Type B pancreatic cell (in vitro differentiated cells): ENCODE measurements at places on chromosomes 6 and 20.

GRCh38 chr6:129709196-129709768 lies 695 bp downstream of the ARHGAP18 start:
- no peak for DNase-seq

DNA sequence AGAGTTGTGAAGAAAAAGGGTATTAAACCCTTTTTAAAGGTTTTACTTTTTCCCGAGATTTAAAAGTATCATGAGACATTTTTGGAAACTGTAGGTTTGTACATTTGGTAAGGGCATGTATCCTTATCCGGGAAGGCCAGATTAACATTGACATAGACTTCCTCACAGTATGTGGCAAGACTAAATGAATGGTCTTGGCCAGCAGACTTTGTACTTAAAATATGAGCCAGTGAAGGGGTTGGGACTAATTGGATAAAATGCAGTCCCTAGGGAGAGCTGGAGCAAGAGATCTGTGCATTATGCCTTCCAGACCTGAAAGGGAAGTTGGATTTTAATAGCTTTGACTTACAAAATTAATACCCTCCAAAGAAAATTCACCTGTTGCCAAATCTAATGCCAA lies 60.4 kb upstream of the CCN2 start:
- no peak for DNase-seq

GRCh38 chr6:6964675-6965074 lies 143.1 kb upstream of the RREB1 start:
- no peak for DNase-seq

DNA sequence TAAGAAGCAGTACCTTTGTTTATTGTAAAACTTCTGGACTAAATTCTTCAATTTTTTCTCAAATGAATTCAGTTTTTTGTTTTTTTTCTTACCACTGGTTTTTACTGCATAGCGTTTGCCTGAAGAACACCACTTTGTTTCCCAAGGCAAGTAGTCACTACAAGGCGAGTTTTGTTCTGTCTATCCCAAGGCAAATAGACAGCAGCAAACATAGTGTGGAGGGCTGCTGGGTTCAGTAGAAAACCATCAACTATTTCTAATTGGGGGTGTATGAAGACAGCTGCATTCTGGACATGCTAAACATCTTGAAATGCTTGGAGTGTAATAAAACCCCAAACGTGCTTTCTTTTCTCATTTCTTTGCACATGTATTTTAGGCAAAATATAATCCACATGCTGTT lies 197.4 kb downstream of the ESR1 start:
- no peak for DNase-seq

DNA sequence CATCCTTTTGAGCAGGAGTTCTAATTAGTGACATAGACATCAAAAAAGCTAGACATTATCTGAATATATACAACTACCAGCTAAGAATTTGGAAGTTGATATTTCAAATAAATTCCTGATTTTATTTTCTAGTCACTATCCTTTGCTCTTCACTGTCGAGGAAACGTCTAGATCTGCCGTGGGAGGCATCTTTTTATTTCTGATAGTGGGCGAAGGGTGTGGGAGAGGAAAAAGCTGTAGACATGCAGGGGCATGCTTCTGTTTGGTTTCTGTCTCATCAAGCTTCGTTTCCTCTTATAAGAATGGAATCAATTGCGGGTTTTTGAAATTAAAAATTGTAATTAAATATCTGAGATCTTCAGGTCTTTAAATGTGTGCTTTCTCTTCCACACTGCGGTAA lies 16.2 kb upstream of the C6orf118 start:
- DNase-seq, result no peak

DNA sequence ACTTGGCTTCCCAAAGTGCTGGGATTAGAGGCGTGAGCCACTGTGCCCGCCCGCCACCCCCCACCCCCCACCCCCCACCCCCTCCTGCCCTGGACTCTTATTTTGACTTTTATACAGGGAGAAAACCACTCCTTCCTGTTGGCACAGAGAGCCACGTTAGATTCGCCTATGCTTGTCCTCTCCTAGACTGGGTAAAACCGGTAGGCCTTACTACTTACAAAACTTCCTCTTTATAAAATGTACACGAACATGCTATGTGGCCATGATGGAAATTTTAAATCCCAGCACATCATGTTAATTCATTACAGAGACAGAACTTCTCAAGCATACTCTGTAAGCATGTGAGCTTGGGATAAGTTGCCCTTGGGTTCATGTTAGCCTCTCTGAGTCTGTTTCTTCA lies 124.2 kb downstream of the SLC24A3 start:
- DNase-seq, result no peak

- no peak for DNase-seq
Observed at GRCh38 chr6:29490552-29490951, 2.8 kb upstream of the MAS1L start.

- no peak for DNase-seq
Observed at GRCh38 chr6:125906158-125906998, 50.2 kb upstream of the HINT3 start.

GRCh38 chr6:33118525-33119123 lies 42.8 kb downstream of the HLA-DPB1 start:
- no peak for DNase-seq

DNA sequence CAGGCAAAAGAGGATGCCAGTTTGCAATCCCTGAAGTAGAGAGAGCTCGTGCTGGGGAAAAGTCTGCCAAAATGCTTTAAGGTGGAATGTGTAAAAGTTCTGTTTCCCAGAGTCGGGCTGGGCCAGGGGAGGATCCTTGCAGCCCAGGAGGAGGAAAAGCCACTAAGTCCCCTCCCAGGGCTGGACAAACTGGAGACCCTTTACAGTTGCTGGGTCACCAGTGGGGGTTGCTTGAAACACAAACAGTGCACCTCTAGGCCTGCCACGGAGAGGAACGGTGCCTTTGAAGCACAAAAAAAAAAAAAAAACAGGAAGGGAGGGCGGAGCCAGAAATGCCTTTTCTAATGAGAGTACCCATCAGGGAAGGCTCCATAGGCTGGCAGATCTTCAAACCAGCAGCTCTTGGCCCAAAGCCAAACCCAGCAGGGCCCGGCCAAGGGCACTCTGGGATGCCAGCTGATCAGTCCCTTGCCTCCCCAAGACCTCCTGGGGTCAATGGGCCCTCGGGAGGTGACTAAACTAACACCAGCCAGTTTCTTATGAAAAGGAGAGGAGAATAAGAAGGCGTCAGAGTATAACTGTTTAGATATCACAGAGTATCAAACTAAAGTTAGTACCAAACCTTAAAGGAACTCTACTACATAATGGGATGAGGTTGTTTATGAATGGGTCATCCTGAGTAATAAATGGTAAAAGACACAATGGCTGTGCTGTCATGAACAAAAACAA lies 23.7 kb downstream of the HLA-A start:
- DNase-seq, result no peak

GRCh38 chr6:27757307-27757706 lies 154.9 kb downstream of the OR2B2 start:
- no peak for DNase-seq

DNA sequence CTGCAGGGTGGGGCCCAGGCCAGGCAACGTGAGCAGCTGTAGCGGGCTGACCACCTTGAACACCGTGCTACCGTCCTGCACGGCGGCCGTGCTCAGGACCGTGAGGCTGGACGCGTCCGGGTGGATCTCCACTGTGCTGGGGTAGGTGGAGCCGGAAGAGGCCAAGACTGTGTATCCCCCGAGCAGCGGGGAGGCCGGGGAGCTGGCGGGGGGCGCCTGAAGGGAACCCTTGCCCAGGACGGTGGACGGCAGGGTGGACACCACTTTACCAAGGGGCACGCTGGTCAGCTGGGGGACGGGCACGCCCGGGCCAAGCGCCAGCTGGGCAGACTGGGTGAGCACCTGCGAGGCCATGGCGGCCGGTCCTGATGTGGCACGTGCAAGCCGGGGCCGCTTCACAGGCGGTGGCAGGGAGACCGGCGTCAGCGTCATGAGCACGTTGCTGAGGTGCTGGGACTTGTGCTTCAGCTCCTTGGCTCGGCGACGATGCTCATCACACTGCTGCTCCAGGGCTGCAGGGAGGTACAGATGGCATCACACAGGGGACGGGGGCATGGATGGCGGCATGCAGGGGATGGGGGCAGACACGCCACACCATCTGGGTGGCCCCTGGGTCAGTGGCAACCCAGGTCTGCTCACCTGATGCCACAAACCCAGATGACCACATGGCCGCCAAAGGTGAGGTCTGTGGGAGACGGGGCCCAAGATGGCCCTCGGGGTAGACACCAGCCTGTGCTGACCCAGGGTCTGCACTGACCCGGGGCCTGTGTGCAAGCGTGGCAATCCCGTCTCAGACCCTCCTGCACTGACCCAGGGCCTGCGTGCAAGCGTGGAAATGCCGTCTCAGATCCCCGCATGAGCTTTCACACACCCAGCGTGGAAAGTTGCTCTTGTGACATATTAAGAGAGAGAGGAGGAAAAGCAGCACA lies 16.4 kb upstream of the HELZ2 start:
- no peak for DNase-seq

GRCh38 chr6:43687437-43688347 lies at the start of gene MRPS18A:
MRPS18A (minus strand) TSS chr6:43687791; CDS start chr6:43687779, 12 bp downstream.
- peak; percentile 82 for DNase-seq

DNA sequence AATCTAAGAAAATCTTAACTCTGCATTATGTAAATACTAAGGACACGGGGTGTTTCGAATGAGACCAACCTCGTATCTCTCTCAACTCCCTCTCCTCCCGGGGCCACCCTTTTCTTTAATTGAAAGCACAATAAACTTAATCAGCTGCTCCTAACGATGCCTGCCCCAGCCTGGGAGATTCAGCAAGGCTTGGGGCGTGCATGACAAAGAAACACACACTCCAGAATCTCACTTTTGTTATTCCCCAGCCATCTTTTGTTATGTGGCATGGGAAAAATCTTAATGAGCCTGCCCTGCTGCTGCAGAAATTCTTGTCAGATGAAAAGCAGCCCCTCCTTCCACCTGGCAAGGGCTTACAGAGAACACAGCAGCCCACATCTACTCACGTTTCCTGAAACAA lies 117.4 kb downstream of the TTLL2 start:
- DNase-seq, result no peak

DNA sequence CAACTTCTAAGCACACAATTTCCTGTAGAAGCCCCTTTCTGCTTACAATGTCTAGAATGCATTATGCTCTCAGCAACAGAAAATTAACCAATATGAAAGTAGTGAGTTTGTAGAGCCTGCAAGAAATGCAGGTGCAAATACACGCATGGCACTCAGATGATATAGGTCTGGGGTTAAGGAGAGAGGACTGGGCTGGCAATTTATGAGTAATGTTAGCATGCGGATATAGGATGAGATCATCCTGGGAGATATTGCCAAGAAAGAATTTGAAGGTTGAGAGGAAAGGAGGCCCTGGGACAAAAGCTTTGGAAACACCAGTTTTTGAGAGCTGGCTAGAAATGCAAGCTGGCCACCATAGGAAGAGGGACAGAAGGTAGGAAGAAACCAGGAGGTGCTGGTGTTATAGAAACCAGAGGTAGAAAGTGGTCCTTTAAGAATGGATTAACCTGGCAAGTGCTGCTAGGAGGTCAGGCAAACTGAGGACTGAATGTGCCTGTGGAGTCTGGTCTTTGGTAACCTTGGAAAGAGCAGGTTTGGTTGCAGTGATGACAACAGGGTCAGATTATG lies 183.2 kb upstream of the MYLIP start:
- DNase-seq, result no peak

DNA sequence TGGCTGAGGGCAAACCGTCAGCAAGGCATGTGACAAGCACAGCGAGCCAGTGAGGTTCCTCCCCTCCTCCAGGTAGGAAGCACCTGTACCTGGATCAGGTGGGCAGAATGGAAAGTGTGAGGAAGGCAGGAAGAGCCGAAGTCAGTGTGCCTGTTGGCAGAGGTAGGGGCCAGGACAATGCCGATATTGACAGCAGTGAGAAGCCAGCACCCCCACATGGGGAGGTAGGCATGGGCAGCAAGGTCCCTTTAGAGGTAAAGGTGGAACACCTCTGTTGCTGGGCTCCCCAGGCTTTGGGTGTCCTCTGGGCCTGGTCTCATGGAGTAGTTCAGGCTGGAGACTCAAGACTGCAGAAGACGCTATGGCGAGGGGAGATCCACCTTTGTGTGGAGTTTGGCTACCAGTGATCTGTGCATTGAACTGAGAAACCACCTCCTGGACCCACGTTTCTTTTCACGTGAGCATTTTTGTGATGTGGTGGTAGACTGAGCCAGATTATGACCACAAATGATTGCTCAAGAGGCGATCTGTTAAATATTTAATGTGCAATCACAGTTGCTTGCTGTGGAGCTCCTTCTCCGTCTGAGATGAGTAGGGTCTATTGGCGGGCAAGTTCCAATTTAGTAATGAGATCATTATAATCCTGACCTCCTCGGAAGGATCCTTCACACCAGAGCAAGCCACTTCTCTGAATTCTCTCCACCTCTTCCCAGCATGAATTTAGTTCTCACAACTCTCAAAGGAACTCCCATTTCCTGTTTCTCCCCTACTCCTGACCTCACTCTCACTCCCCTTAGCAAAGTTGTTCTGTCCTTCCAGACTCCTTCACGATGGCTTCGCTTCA lies 174.8 kb downstream of the CDH26 start:
- no peak for DNase-seq

GRCh38 chr20:47951521-47951971 lies 166.3 kb upstream of the SULF2 start:
- no peak for DNase-seq

DNA sequence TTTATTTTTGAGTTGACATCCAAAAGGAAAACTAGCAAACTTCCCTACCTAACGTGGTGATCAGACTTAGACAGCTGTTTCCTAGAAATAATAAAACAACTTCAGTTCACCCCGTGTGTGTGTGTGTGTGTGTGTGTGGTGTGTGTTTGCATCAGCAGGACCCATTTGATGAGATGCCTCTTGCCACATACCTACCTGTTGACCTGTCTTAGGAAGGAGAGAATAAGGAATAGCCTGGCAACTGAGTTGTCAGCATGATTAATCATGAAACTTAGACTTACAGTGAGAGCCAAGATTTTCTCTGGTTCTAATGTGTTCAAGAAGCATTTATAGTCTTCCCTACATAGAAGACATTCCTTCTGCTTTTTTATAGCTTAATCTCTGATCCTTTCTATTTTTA lies 16.1 kb upstream of the PBOV1 start:
- DNase-seq, result no peak

DNA sequence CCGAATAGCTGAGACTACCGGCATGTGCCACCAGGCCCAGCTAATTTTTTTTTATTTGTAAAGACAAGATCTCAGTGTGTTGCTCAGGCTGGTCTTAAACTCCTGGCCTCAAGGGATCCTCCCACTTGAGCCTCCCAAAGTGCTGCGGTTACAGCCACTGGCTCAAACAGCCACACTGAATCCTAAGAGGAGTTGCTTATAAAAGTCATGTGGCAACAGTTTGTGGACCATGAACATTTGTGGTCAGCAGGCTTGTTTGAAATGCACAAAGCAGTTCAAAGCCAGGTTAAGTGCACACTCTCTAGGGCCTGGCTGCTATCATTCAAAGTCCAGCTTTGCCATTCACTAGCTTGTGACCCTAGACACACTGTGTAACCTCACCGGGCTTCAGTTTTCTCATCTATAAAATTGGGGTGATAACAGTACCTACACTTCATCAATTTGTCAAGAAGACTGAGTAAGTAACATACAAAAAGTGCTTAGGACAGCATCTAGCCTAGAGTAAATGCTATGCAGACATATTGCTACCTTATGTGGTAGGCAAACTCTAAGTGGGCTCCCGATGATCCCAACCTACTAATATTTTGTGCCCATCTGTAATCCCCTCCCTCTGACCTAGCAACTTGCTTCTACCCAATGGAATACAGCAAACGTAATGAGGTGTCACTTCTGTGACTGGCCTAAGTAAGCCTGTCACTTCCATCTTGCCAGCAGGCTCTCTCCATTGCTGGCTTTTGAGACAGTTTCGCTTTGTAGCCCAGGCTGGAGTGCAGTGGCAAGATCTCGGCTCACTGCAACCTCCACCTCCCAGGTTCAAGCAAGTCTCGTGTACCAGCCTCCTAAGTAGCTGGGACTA lies 122.9 kb downstream of the ZMYND8 start:
- no peak for DNase-seq
